Smooth muscle cell of the umbilical artery (primary cell): ENCODE measurements at places on chromosomes 3 and 15. TPM values are rescaled to one million over a fixed set of nuclear protein-coding genes. Genes with fewer than 3 reads are reported as not detected.

The GOLGA6A gene
- total RNA-seq = not detected in 2 replicates

The PLSCR2 gene
- not detected in 2 replicates for total RNA-seq

The GOLGA8T gene
- total RNA-seq = not detected in 2 replicates

The STAB1 gene
- 1.1 and 1.2 TPM in 2 replicates for total RNA-seq

The TGM4 gene
- not detected in 2 replicates for total RNA-seq

The ERICH6 gene
- not detected in 2 replicates for total RNA-seq

The IMPG2 gene
- 0.28 and 0.59 TPM in 2 replicates for total RNA-seq

The SMAD6 gene
- total RNA-seq = 7.9 and 25.5 TPM in 2 replicates

The ZNF502 gene
- 4.9 and 5.9 TPM in 2 replicates for total RNA-seq

The DUOX2 gene
- total RNA-seq = 0.05 TPM in 1 of 2 replicates, not detected in the other

The GP5 gene
- total RNA-seq = 0.14 and 0.59 TPM in 2 replicates

The COMMD4 gene
- 36.5 and 39.5 TPM in 2 replicates for total RNA-seq

The TM6SF1 gene
- total RNA-seq = 2.5 and 5.0 TPM in 2 replicates

The ZNF80 gene
- total RNA-seq = not detected in 2 replicates

The SPATA12 gene
- not detected in 2 replicates for total RNA-seq

The AMIGO3 gene
- 0.30 TPM in 1 of 2 replicates, not detected in the other for total RNA-seq

The GRIP2 gene
- under 0.01 and 0.09 TPM in 2 replicates for total RNA-seq

The MKRN2OS gene
- total RNA-seq = not detected in 2 replicates

The SEMA5B gene
- total RNA-seq = not detected in 2 replicates

The FMN1 gene
- under 0.01 and 0.88 TPM in 2 replicates for total RNA-seq

The GOLGA8J gene
- total RNA-seq = not detected in 2 replicates

The PSMA4 gene
- 181 and 241 TPM in 2 replicates for total RNA-seq

The GOLGA8R gene
- total RNA-seq = 1.2 and 3.3 TPM in 2 replicates

The PIGZ gene
- total RNA-seq = 2.7 and 3.0 TPM in 2 replicates

The SCN11A gene
- not detected in 2 replicates for total RNA-seq

The RASL12 gene
- not detected in 2 replicates for total RNA-seq

The DPPA2 gene
- total RNA-seq = not detected in 2 replicates

The OSBPL10 gene
- 9.3 and 17.8 TPM in 2 replicates for total RNA-seq

The SNURF gene
- total RNA-seq = 17.4 and 21.4 TPM in 2 replicates

The NRROS gene
- 0.30 and 1.2 TPM in 2 replicates for total RNA-seq

The CHRNA7 gene
- 0.05 TPM in 1 of 2 replicates, not detected in the other for total RNA-seq

The PGBD4 gene
- total RNA-seq = 2.9 and 3.3 TPM in 2 replicates

The MST1R gene
- 0.14 and 0.30 TPM in 2 replicates for total RNA-seq

The MYNN gene
- 20.4 and 27.3 TPM in 2 replicates for total RNA-seq

The LRRC3B gene
- not detected in 2 replicates for total RNA-seq

The TNFSF10 gene
- 1.2 TPM in 1 of 2 replicates, not detected in the other for total RNA-seq

The PPARG gene
- 1.2 and 5.5 TPM in 2 replicates for total RNA-seq

The THRB gene
- total RNA-seq = not detected in 2 replicates

The GASK1A gene
- total RNA-seq = 1.5 and 1.8 TPM in 2 replicates

The CLDN18 gene
- total RNA-seq = not detected in 2 replicates

The PPP1R14D gene
- not detected in 2 replicates for total RNA-seq

The SST gene
- total RNA-seq = not detected in 2 replicates

The MRPS11 gene
- 18.1 and 22.1 TPM in 2 replicates for total RNA-seq

The RASGRP1 gene
- 0.59 and 0.88 TPM in 2 replicates for total RNA-seq

The MCTP2 gene
- total RNA-seq = 25.3 and 57.9 TPM in 2 replicates

The GPR27 gene
- not detected in 2 replicates for total RNA-seq

The SNX22 gene
- total RNA-seq = 0.28 and 0.30 TPM in 2 replicates

The CD276 gene
- total RNA-seq = 175 and 256 TPM in 2 replicates

The IQCH gene
- total RNA-seq = 4.2 and 4.7 TPM in 2 replicates

The LSMEM2 gene
- total RNA-seq = not detected in 2 replicates
